NCI-H1694 (cell line): ENCODE measurements at places on chromosomes 5 and 9.
A peak's percentile ranks its signal among the peaks of the same experiment; 100 is the strongest.

DNA sequence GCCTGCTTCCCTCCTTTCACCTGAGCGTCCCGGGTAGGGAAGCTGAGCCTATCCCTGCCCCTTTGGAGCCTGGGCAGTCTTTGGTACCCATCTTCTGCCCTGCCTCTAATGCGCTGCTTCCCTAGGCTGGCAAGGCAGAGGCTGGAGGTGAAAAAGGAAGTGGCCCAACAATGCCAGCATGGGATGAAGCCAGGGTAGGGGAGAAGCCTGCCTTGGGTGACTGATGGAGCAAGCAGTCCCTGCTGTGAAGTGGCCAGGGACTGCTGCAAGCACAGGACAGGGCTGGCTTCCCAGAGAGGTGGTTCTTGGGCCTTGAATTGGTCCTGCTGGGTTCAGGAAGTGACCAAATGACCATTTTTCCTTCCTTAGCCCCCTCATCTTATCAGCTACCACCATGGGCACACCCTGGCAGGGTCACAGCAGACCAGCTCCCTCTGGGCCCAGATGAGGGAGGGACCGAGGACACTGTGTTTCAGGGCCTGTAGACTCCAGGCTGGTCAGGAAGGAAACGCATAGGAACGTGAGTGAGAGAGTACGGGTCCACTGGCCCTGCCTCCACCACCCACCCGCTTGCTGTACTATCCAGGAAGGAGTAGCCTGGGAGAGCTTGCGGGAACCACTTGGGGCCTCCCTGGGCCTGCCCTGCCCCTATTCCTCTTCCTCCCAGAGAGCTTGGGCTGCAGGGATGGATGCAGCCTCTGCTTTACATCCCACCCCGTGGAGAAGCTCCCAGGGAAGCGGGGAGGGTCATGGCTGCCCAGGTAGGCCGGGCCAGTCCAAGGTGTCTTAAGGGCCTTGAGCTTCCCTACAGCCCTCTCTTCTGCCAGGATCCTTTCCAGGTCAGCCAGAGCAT lies 102.6 kb downstream of the DAB2IP start:
- no peak for DNase-seq

- no peak for DNase-seq
These were observed at the start of gene UGT3A1 for GRCh38 chr5:35990941-35991611. TSS of gene UGT3A1 (minus strand) at chr5:35991390. CDS start at chr5:35991240, 150 bp downstream.

DNA sequence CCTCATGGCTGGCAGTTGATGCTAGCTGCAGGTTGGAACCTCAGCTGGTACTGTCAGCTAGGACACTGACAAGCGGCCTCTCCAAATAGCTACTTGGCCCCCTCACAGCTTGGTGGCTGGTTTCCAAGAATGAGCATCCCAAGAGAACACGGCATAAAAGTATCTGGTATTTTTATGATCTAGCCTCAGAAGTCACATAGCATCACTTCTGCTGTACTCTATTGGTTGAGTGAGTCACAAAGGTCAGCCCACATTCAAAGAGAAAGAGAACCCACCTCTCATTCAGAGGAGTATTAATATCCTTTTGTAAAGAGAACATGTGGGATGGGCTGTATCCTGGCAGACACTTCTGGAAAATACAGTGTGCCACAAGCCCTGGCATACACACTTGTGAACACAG lies 6.0 kb upstream of the SIL1 start:
- no peak for DNase-seq

- no peak for DNase-seq
These were observed 429.9 kb downstream of the GABRG2 start for GRCh38 chr5:162497455-162497854.

DNA sequence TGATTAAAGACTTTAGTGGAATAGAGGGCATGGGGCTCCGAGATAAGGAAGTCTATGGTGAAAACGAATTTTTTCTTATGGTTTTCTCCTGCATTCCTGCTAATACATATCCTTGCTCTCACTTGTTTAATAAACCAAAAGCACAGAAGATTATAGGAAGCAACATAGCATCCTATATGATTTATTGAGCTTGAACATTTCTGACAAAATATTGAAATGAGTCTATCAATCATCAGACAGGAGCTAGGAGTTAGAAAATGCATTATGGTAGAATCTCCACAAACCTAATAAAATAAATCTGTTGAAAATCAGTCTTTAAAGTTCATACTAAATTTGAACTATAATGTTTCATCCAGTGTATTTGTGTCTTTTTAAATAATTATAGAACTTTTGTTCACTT lies 554.6 kb upstream of the RGMB start:
- no peak for DNase-seq

GRCh38 chr9:77809552-77809951 lies 161.4 kb upstream of the GNA14 start:
- no peak for DNase-seq

- DNase-seq, result peak; percentile 2
These were observed 64.3 kb downstream of the GOLM1 start for GRCh38 chr9:86034863-86035734.

DNA sequence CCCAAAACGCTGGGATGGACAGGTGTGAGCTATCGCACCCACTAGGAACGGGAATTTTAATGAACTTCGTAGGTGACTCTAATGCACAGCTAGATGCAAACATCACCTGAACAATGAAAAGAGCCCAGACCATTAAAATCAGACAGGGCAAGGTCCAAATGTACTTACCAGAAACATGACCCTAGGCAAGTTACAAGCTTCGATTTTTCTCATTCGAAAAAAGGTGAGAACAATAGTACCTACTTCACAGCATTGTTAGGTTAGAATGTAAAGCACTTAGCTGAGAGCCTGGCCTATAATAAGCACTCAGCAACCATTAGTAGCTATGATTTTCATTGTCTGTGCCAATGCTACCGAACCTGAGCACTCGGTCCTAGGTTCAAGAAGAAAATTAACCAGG lies 5.8 kb upstream of the KLHL3 start:
- no peak for DNase-seq

- no peak for DNase-seq
These were observed 110.6 kb downstream of the HTR4 start for GRCh38 chr5:148543727-148544126.
